Ascending aorta (tissue), 2 donors: ENCODE measurements at places on chromosomes 7 and 10. TPM values are rescaled to one million over a fixed set of nuclear protein-coding genes. Genes with fewer than 3 reads are reported as not detected.

Gene CUEDC2
- 45.1 TPM for total RNA-seq

DNA sequence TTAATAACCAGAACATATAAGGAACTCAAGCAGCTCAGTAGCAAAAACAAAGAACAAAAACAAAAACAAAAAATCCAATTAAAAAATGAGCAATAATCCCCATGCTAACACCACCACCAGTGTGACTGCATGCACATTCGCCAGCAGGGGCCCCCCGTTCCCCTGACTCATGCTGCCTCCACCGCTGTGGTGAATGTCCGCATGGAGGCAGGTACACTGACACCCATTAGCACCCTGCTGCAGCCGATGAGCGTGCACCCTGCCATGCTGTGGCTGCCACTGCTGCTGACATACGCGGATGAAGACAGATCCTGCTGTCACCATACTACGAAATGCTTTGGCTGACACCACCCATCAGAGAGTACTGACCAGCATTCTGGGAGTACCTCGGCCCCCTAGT, 321.6 kb upstream of the LRRTM3 start:
- DNase-seq = no peak

Gene OR2A7
- 4.9 TPM for total RNA-seq

GRCh38 chr7:134819401-134819800, 40.0 kb downstream of the CALD1 start:
- DNase-seq = no peak

- no peak for DNase-seq
Measured at GRCh38 chr7:15130666-15131541, 228.4 kb upstream of the DGKB start.

DNA sequence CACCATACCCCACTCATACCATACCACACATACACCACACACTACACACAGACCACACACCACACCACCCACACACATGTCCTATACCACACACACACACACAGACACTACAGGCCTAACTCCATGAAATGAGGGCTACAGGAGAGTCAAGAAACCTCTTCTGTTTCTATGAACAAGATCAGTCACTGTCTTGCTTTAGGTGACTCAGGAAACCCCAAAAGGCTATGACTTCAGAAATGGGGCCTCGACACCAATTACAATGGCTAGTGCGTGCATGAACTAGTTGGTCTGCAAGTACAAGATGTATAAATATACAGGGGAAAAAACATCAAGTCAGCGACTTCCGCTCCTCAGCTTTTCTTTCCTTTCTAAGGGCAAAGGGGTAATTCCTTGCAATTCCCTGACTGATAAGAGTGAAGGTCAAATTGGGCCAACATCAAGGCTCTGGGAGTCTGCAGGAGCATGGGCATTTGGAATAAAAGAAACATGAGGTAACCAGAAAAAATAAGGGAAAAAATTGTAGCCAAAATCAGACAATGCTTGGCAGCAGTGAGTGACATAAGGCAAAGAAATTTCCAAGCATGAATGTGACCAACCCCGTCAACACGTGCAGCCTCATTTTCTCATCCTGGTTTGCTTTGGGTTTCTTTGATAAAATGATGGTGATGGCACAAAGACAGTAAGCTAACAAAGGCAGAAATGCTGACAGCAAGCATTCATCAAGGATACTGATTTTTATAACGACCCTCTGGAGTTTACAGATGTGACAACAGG, 1.5 kb downstream of the PKD1L1 start:
- DNase-seq = peak; percentile 25

DNA sequence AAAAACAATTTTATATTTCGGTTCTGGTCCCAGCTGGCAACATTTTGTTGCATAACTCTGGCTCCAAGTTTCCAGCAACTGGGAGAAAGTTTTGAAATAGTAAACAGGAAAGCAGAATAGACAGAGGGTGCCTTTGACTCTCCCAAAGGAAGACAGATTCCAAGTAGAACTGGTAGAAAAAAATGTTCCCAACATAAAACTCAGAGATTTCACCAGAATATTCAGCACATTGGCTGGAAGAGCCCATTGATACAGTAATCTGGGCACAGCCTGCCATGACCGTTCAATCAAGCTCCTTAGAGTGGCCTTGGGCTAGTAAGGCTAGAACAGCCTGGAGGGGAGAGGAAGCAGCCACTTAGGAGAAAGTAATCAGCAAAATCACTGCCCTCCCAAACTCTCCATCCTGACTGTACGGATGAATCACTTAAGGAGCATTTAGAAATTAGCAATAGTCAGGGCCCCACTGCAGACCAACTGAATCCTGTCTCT, 120.4 kb downstream of the CUBN start:
- DNase-seq = no peak

GRCh38 chr10:114821915-114822443, 399 bp downstream of the FHIP2A start:
- no peak for DNase-seq

DNA sequence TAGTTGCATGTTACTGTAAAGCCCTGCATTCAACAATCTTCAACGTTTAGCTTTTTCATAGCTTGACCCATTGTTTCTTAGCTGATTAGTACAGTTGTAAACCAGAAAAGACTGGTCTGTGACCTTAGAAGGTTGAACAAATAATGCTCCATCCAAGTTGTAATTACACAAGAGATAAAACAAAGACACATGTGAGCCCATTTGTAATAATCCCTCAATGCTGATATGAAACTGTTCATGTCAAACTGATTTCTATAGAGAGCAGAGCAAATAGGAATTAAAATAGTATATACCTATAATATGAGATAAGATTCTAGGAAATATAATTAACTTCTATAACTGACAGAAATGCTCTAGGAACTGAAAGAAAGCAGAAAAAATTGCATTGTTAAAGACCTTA, 94.7 kb upstream of the SLC25A13 start:
- no peak for DNase-seq

DNA sequence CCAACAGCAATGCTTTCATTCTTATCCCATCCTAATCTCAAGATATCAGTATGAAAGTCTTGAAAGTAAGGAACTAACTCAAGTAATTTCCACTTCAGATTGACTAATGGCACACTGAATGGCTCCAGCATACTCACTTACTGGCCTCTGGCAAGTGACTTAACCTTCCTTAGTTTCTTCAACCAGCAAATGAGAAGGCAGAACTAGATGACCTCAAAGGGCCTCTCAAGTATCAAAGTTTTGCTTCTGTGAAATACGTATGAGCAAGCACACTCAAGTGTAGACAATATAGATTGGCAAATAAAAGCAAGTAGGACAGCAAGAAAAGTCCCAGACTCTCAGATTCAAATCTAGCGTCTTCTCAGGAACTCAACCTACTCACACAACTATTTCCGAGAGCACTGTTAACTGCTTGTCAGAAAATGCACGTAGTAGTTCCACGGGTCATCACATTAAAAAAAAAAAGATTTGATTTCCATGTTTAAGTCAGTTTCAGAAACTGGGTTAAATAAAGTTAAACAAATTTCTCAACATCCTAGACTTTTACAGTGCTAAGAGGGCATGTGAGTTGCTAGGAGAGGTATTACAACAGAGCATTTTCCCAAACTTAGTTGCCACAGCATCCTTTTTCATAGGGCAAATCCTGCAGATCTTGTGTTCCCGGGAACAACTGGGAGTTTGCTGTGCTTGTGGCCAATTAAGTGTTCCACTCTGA, 276.9 kb upstream of the KLF14 start:
- no peak for DNase-seq

DNA sequence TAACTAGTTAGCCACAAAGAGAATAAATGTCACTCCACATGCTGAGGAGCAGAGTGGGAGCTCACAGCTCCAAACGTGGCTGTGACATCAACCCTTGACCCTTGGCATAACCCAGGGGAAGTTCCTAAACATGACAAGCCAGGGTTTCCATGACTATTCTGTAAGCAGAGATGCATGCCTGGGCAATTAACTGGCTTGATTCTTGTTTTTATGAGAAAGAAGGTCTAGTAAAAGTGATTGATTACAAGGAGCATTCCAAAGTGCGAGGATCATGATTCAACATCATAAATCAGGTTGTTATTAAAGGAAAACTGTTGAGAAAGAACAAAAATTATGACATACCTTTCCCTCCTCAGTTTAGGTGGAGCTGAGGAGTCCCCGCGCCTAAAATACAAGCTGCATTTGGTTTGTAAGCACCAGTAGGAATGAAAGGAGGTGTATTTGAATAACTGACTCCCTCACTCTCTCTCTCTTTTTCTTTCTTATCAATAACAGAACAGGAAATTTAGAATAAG, 108.4 kb downstream of the SFMBT2 start:
- DNase-seq = no peak

- DNase-seq = no peak
Measured at GRCh38 chr7:30470771-30471170, 7.8 kb downstream of the NOD1 start.

- DNase-seq = no peak
Measured at GRCh38 chr10:126114884-126115555, 218.7 kb downstream of the FANK1 start.

- DNase-seq = no peak
Measured at GRCh38 chr10:46234431-46235060, 52.3 kb upstream of the ANTXRL start.

GRCh38 chr10:89392974-89393373, 551 bp downstream of the IFIT1 start:
- no peak for DNase-seq

DNA sequence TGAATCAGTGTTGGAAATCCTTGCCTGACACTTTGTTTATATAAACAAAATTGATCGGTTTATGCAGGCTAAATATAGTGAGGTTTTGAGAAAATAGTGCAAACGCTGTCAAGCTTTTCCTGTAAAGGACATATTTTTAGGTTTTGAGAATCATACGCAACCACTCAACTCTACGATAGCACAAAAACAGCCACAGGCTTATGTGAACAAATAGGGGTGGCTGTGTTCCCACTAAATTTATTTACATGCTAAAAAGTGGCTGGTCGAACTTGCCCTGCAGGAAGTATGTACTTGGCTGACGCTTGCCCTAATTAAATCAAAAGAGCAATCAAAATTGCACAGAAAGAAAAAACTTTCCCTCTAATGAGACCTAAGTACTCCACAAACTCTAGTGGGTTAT, 234.7 kb upstream of the CACNA2D1 start:
- no peak for DNase-seq

GRCh38 chr7:95327356-95327755, 3.0 kb upstream of the PON1 start:
- no peak for DNase-seq

Gene HPSE2
- total RNA-seq = not detected

GRCh38 chr7:36707465-36707864, 16.8 kb downstream of the AOAH start:
- DNase-seq = no peak
